ENCODE measurements at places on chromosomes 4 and X.

DNA sequence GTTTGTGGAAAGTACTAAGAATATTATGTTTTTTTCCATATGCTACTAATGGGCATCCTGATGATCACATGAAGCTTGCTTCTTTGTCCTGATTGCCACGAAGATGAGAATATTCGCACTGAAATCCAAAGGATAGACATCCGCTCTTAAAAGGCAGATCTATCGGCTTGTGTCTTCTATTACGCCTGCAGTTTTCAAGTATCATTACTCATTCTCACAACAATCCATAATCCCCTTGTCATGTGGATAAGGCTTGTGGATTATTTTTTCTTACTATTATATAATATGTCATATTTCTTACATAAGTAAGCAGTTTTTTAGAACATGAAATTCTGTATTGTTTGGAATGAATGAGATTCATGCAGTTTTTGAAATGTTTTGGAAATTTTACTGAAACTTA lies 62.8 kb downstream of the KCNIP4 start:
- no peak for DNase-seq

GRCh38 chr4:129239088-129239487 lies 143.1 kb downstream of the C4orf33 start:
- DNase-seq = no peak

- no peak for DNase-seq
These were observed 610.3 kb upstream of the AADAT start for GRCh38 chr4:170700064-170700463.

DNA sequence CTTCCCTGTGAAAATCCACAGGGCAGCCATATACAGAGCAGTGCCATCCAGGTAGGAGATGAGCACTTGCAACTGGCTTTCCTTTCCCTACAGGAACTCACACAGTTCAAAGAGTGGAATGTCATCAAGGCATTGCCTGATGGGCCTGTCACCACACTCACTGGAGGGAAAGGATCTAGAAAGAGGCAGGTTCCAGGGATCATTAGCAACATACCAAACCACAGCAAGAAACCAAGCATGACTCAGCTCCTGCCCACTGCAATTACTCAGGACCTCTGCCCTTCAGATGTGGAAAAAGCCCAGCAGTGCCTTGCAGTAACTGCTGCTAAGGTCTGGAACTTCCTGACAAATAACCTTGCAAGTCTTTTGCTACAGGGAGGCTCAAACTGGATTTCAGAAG lies 101.2 kb downstream of the ZNF674 start:
- DNase-seq = no peak

- no peak for DNase-seq
These were observed 23.8 kb downstream of the TACC3 start for GRCh38 chr4:1745165-1745564.

GRCh38 chr4:25076625-25077398 lies 46.1 kb upstream of the LGI2 start:
- no peak for DNase-seq

DNA sequence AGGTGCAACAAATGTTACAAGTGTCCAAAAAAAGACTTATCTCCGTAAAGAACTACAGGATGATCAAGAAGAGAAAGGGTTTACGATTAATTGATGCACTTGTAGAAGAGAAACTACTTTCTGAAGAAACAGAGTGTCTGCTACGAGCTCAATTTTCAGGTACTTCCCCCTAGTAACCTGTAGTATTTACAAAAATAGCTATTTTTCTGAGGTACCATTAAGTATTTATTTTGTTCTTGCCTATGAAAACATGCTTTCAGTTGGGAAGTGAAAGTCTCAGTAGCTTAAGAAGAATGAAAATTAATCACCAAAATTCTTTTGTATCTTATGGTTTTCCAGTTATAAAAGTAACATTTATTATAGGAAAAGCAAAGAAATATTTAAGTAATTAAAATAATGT lies 5.9 kb downstream of the THAP9 start:
- no peak for DNase-seq

- DNase-seq = no peak
These were observed 1162.1 kb downstream of the RAPGEF2 start for GRCh38 chr4:160265014-160265413.

Data from nephron progenitor cell (in vitro differentiated cells).